Ascending aorta (tissue), 2 donors: ENCODE measurements at places on chromosomes 7 and 10.

DNA sequence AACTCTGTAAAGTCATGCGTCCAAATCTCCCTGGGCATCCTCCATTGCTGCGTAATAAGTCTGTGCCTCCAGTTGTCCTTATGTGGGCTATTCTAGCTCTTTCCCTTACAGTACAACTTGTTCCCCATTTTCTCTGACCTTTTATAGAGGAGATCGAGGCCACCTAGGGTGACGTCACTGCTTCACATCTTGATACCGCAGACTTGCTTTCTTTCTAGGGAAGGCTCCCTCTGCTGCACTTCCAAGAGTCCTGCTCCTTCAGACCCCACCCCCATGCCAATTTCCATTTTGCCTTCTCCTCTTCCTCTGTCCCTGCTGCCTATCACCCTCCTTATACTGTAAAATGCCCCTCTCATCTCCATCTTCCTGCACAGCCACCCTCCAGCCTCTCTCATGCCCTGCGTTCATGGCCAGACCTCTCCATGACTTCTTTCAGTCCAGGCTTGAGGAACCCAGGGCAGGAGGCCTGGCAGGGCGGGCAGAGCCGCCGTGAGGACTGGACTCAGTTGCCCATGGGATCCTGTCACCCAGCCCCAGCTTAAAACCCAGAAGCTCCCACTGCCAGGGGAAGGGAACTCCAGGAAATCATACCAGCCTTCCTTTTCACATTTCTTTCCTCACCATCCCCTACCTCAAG lies 57.5 kb downstream of the CAMK1D start:
- no peaks in the 10 kb centered on the region for H3K36me3 ChIP-seq
- H3K4me1 ChIP-seq: no peaks in the 10 kb centered on the region
- H3K27ac ChIP-seq: no peak overlapping the region
- H3K27me3 ChIP-seq: no peaks in the 10 kb centered on the region

DNA sequence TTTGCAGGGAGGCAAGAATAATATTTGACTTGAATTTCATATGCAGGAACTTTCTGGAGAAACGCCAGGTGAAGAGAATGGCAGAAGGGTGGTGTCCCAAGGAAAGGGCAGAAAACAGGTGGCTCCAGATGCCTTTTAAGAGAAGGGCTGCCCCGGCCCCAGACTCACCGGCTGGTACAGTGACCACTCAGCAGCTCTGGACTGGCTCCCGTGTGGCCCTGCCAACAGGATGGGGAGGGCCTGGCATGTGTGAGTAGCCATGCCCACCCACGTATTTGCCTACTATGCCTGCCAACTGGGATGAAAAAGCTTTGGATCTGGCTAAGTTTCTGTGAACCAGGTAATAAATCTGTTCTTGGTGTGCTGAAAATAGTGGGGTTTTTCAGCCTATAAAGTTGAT lies 159.5 kb downstream of the PRKAG2 start:
- H3K4me3 ChIP-seq: no peak overlapping the region
- H3K27me3 ChIP-seq: no peaks in the 10 kb centered on the region
- no peak for DNase-seq
- no peaks in the 10 kb centered on the region for H3K36me3 ChIP-seq

- H3K4me3 ChIP-seq: no peak overlapping the region
- H3K36me3 ChIP-seq: no peaks in the 10 kb centered on the region
- H3K4me1 ChIP-seq: no peaks in the 10 kb centered on the region
- no peaks in the 10 kb centered on the region for H3K27me3 ChIP-seq
- no peak overlapping the region for H3K27ac ChIP-seq
These were observed 933.3 kb downstream of the GRID1 start for GRCh38 chr10:85433248-85433647.

DNA sequence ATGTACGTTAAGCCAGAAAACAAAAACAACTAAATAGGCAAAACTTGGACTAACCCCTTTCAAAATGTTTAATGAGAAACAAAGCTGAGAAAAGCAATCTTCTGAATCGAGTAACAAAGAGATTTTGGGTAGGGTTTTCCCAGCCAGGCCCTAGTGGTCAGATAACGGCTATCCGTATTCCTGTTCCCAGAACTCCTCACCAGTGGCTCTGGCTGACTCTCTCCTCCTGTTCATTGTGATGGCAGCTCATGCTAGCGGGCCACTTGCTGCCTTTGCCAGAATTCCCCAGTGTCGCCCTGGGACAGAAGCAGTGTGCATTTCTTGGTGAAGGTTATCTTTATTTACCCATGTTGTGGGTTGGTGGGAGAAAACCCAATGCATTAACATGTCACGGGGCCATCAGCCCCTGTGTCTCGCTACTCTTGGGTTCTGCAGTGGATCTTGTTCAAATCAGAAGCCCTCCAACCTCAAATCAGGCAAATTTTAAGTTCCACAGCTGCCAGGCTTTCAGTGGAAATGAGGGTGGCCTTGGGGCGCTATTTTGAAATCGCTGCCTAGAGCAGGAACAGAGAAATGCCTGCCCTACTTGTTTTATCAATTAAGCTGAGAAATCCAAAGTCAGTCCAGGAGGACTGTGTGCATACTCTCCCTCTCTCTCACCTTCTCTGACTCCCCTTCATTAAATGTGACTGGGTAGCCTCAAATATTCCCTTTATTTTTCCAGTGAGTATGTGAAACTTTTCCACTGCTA lies 164.5 kb upstream of the NPVF start:
- DNase-seq: no peak
- no peaks in the 10 kb centered on the region for H3K27me3 ChIP-seq
- peak overlapping the region; percentile 20 for H3K27ac ChIP-seq
- no peaks in the 10 kb centered on the region for H3K36me3 ChIP-seq
- H3K4me1 ChIP-seq: no peaks in the 10 kb centered on the region

DNA sequence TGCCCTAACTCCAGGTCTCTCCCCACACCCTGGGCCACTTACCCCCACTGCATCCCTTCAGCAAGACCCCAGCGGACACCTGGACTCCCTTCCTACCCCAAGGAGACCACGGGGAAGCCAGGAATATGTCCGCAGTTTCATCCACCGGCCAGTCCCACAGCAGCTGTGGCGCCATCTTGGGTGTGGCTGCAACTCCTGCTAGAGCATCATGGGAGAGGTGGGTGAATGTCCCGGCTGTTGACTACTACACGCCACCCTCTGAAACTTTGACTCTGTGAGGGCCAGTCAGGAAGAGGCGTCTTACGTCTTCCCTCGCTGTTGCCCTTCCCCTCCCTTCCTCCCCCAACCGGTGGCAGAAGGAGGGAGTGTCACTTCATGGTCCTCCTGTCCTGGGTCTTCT lies 238.3 kb upstream of the RNF32 start:
- DNase-seq: no peak
- no peak overlapping the region for H3K4me3 ChIP-seq
- no peaks in the 10 kb centered on the region for H3K27me3 ChIP-seq

DNA sequence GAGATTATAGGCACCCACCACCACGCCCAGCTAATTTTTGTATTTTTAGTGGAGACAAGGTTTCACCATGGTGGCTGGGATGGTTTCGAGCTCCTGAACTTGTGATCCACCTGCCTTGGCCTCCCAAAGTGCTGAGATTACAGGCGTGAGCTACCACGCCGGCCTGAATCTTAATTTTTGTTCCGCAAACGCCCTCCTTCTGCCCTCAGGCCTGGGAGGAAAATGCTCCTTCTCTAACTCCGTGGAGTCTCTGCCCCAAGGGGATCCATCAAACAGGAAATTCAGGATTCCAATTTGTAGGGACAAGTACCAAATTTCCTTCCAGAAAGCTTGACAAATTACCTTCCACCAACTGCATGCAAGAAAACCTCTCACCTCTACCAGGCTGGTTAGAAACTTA lies 43.2 kb downstream of the RBAK start:
- H3K4me3 ChIP-seq: no peak overlapping the region
- no peaks in the 10 kb centered on the region for H3K27me3 ChIP-seq
- no peaks in the 10 kb centered on the region for H3K4me1 ChIP-seq
- no peaks in the 10 kb centered on the region for H3K36me3 ChIP-seq

GRCh38 chr10:106713846-106714245 lies 450.7 kb downstream of the SORCS1 start:
- no peak overlapping the region for H3K27ac ChIP-seq
- no peak for DNase-seq
- H3K27me3 ChIP-seq: no peaks in the 10 kb centered on the region
- no peaks in the 10 kb centered on the region for H3K4me1 ChIP-seq
- H3K4me3 ChIP-seq: no peak overlapping the region
- no peaks in the 10 kb centered on the region for H3K36me3 ChIP-seq

DNA sequence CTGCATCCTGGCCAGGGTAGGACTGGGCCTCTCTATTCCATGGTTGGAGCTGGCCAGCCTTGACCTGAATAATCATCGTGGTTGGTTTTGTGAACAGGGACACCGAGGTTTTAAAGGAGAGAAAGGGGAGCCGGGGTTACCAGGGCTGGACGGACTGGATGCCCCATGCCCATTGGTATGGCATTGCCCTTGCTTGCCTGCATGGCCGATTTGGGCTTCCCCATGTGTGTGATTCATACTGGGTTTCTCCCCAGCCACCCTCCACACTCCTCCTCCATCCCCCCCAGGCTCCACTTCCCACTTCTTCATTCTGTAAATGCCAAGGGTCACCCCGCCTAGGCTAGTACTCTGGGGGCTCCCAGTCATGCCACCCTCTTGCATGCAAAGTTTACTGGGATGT lies 98.8 kb upstream of the MACROH2A2 start:
- DNase-seq: no peak
- H3K4me1 ChIP-seq: no peaks in the 10 kb centered on the region
- H3K36me3 ChIP-seq: no peaks in the 10 kb centered on the region
- H3K4me3 ChIP-seq: no peak overlapping the region

DNA sequence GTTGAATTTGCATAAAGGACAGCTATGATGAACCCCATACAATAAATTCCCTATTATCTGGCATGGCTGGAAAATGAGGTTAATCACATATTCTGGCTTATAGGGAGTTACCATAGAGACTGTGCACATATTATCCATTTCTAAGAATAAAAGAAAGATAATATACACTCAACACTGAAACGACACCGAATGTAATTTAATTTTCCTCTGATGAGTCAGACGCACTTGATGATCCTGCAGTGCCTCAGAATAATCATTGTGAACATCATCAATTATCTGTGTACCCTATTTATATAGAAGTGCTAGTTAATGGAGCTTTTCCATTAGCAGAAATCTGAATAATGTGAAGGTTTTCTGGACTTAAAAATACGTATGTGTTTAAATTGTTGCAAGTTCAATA lies 60.2 kb downstream of the SGCE start:
- no peaks in the 10 kb centered on the region for H3K4me1 ChIP-seq
- DNase-seq: no peak
- no peak overlapping the region for H3K27ac ChIP-seq
- peaks cover 12% of the 10 kb centered on the region for H3K36me3 ChIP-seq
- no peaks in the 10 kb centered on the region for H3K27me3 ChIP-seq

- H3K27ac ChIP-seq: no peak overlapping the region
- no peaks in the 10 kb centered on the region for H3K27me3 ChIP-seq
- no peaks in the 10 kb centered on the region for H3K4me1 ChIP-seq
- no peak for DNase-seq
- H3K4me3 ChIP-seq: no peak overlapping the region
These were observed 882.2 kb downstream of the TYW1 start for GRCh38 chr7:67878808-67879207.

DNA sequence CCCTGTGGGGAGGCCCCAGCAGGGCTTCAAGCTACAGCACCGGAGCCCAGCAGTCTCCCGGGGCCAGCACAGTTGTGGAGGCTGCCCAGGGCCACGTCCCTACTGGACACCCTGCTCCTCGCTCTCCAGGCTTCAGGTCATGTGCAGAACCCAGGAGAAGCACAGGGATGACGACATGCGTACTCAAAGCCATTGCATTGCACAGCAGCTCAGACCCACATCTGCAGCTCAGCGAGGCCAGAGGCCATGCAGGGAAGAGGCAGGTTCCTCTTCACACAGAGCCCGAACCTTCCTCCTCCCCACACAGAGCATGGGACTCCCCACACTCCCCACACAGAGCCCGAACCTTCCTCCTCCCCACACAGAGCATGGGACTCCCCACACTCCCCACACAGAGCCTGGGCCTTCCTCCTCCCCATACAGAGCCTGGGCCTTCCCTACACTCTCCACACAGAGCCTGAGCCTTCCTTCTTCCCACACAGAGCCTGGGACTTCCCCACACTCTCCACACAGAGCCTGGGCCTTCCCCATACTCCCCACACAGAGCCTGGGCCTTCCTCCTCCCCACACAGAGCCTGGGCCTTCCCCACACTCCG lies 12.3 kb downstream of the CFAP46 start:
- H3K27ac ChIP-seq: no peak overlapping the region
- no peaks in the 10 kb centered on the region for H3K4me1 ChIP-seq
- no peaks in the 10 kb centered on the region for H3K36me3 ChIP-seq
- no peak overlapping the region for H3K4me3 ChIP-seq
- DNase-seq: no peak

GRCh38 chr7:137771679-137772078 lies 75.1 kb downstream of the DGKI start:
- no peak overlapping the region for H3K4me3 ChIP-seq
- no peak for DNase-seq
- H3K36me3 ChIP-seq: no peaks in the 10 kb centered on the region
- peak overlapping the region; percentile 20 for H3K27ac ChIP-seq

DNA sequence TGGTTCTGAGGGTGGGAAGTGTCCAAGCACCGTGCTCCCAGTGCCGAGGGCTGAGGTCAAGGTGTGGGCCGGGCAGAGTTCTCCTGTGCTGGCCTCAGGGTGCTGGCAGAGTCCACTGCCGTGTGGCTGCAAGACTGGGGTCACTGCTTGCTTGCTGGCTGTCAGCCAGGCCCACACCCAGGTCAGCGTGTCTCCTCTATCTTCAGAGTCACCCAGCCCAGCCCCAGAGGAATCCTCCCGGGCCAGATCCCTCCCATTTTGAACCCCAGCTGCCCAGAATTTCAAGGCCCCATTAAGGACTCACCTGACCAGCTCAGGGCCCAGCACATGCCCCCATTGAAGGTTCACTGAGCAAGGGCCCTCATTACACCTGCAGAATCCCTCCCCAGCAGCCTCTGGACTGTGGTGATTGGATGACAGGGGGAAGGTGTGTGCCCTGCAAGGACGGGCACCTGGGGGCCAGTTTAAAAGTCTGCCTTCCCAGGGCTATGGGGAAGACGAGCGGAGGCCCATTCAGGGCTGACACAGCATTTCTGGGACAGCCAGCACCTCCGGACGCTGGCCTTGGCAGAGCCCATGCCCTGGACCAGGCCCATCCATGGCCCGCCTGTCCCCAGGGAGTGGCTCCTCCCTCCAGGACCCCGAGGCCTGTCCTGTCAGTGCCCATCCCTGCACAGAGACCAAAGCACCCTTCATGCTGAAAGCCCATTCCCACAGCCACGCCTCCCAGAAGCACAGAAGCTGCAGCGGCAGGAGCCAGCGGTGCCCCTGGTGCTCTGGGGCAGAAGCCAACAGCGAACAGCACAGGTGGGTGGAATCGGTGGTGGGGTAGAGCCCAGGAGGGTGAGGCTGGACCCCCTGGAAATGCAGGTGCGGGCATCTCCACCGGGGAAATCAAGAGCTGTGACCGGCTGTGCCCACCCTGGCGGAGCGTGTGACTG lies 45.1 kb upstream of the PPP2R2D start:
- DNase-seq: peak; percentile 45
- no peaks in the 10 kb centered on the region for H3K36me3 ChIP-seq
- H3K27ac ChIP-seq: no peak overlapping the region
- no peaks in the 10 kb centered on the region for H3K4me1 ChIP-seq
- H3K27me3 ChIP-seq: no peaks in the 10 kb centered on the region

- peak overlapping the region; percentile 99 for H3K4me3 ChIP-seq
- H3K27ac ChIP-seq: peak overlapping the region; percentile 95
- no peaks in the 10 kb centered on the region for H3K27me3 ChIP-seq
- no peak for DNase-seq
- no peaks in the 10 kb centered on the region for H3K36me3 ChIP-seq
These were observed 3.8 kb downstream of the GRK5 start for GRCh38 chr10:119211176-119211575.
